ENCODE measurements at places on chromosomes 2 and 18.

- DNase-seq = no peak
These were observed 597.3 kb upstream of the PIK3C3 start for GRCh38 chr18:41357708-41358107.

DNA sequence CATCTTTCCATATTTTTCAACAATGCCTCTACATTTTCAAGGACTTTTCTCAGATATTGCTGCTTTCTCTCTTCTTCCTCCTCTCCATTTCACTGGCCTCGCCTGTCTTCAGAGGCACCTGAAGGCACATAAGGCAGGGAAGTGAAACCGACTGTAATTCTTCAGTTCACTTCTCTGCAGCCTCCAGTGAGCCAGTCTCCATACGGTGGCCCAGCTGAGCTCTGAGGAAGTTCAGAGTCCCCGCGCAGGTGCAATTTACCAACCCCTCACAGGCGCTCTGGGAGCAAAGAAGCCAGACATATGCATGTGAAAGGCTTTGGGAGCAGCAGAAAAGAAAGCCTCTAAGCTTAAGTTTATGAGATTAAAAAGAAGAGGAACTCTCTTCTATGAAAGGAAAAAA lies 12.4 kb downstream of the KLHL14 start:
- DNase-seq = no peak

- DNase-seq = no peak
These were observed 41.0 kb upstream of the REEP1 start for GRCh38 chr2:86378469-86378868.

DNA sequence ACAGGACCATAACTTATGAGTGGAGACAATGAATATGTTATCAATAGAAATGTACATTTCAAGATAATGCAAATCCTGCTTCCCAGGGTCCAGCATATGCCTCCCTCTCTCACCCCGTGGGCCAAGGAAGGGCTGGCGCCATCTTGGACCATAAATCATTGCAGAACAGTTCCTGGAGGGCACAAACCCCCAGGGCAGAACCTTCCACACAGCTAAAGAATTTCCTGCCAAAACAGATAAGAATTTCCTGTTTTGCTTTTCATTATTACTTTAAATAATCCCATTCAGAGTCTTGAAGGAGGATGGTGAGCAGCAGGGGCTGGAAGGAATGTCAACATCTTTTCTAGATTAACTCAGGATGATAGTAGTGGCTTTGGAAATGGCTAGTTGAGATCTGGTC lies 53.7 kb downstream of the EHD3 start:
- DNase-seq = no peak

DNA sequence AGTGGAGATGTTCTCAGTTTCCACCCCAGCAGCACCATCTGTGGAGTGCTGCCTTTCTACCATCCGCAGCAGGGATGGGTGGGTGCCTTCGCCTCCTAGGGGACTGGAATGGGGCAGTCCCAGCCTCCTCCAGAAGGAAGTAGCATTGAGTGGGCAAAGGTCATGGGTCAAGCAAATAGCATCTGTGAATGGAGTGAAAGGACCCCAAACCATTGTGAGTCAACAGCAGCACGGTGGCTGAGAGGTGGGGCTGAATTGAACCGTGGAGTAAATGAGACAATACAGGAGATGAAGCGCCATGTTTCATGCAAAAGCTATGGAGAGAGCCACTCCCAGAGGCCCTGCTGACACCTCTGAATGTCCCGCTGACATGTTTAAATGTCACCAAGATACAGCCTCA lies 9.7 kb downstream of the GPR55 start:
- no peak for DNase-seq

GRCh38 chr18:8745355-8746014 lies 40.1 kb downstream of the MTCL1 start:
- no peak for DNase-seq

DNA sequence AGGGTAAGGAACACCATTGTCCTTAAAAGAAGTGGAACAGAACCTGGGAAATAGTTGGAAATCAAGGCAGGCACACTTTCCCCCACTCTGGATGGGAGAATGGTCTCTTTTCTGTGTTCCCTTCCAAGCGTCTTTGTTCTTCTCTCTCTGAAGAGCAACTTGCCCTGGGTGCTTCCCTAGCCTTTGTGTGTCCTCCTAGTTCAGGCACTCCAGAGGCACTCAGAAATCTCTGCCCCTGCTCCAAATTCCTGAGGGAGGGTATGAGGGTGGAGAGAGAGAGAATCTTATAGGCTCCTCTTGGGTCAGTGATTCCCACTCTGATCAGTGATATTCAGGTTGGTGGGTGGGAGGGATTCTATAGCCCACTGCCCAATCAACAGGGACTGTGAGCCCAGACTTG lies 8.8 kb upstream of the SIX2 start:
- DNase-seq = no peak

DNA sequence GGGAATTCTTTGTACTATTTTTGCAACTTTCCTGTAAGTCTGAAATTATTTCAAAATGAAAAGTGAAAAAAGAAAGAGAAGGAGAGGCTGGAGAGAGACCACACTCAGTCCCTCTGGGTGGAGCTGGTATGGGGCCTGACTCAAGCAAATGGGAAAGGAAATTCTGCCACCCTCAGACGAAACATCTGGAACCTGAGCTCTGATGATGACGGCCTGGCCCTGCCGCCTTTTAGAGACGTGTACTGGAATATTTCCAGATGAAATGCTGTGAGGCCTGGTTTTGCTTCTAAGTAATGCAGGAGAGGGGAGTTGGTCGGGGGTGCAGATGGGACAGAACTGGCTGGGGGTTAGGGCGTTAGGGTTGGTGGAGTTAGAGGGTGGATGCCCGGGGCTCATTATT lies 57.4 kb upstream of the GLI2 start:
- DNase-seq = no peak

DNA sequence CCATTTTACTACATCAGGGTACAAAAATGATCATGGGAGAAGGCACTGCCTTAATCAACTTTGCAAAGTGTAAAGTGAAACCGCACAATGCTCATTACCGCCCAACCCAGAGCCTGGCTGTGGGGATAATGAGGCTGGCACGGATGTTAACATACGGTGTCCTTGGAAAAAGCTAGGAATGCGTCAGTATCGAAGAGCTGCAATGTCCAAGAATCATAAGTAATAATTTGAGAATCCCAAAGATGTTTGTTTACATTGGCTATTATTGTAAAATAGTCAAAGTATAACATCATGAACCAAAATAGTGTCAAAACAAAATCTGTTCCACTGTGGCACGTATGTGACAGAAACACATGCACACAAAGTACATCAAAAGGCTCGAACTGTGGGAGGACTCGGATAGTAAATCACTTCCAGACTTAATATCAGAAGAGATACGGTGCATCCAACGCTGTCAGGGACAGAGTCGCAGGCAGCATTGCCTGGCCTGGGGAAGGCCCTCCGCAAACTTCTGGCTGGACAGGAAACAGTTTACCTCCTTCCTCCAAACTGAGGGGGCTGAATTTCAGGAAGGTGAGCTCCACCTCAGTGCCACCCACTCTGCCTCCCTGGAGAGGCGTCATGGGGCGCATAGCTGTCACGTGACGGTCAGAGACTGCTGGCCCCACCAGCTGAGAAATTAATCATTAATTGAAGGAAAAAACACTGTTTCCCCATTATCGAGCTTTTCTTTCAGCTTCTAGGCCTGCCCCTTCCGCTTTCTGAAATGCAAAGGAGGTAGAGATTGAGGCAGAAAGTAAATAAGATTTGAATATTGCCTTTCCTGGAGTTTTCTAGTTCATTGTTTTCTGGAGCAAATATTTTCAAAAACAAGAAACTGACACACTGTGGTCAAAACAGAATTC lies 1.8 kb upstream of the ID2 start:
- no peak for DNase-seq

DNA sequence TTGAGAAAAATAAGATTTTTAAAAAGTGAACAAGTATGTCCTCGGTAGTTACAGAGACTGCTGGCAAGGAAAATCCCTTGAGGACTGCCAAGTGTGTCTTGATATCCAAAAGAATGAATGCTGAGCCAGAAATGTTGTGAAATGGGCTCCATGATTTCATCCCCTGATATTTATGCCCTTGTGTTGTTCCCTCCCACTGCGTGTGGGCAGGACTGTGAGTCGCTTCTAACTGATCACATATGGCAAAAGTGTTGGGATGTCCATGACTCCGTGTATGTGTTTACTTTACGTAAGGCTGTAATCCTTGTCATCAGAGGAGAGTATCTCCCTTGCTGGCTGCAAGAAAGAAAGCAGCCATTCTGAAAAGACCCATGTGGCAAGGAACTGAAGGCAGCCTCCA lies 285.1 kb downstream of the SS18 start:
- no peak for DNase-seq

- DNase-seq = no peak
These were observed 204.0 kb upstream of the ID2 start for GRCh38 chr2:8477552-8478470.

GRCh38 chr2:164371916-164372315 lies 249.4 kb downstream of the GRB14 start:
- DNase-seq = no peak

DNA sequence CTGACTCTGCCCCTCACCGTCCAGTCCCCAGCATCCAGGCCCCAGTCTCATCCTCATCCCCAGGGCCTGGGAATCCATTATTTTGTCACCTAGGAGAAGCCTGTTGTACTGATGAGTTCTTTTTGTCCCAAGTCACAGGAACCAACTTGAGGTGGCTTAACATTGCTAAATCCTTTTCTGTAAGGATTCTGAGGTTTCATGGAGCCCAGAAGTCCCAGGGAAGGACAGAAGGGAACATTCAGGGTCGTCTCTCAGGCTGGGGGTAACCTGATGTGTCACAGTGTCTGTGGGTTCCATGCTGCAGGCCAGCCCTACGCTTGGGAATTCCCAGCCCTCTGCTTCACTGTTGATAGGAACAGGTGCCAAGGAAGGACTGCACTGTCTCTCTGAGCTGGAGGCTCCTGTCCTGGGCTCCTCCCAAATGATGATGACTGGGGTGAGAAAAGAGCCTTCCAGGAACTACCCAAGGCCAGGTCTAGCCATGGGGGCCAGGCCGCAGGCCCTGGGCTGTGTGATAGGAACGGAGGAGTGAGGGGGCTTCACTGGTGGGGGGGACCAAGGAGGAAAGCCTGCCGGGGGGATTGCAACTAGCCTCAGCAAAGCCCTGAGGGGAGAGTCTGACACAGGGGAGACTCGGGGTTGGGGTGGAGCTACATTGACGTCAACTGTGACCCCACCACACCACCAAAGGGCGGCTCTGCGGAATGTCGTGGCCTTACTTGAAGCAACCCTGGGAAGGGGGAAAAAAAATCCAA lies 145.7 kb downstream of the SMAD7 start:
- DNase-seq = no peak

GRCh38 chr18:13730481-13730880 lies 4.0 kb downstream of the RNMT start:
- DNase-seq = no peak

GRCh38 chr18:51091270-51091669 lies 61.3 kb downstream of the SMAD4 start:
- DNase-seq = no peak

DNA sequence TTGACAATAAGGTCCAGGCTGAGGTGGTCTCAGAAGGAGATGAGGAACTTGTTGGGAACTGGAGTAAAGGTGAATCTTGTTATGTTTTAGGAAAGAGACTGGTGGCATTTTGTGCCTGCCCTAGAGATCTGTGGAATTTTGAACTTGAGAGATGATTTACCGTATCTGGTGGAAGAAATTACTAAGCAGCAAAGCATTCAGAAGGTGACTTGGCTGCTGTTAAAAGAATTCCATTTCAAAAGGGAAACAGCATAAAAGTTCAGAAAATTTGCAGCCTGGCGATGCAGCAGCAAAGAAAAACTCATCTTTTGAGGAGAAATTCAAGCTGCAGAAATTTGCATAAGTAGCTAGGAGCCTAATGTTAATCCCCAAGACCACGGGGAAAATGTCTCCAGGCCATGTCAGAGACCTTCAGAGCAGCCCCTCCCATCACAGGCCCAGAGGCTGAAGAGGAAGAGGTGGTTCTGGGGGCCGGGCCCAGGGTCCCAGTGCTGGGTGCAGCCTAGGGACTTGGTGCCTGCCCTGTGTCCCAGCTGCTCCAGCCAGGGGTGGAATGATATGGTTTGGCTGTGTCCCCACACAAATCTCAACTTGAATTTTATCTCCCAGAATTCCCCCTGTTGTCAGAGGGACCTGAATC lies 73.5 kb downstream of the FIGN start:
- no peak for DNase-seq

GRCh38 chr18:47296462-47296861 lies 45.0 kb upstream of the SKOR2 start:
- no peak for DNase-seq

DNA sequence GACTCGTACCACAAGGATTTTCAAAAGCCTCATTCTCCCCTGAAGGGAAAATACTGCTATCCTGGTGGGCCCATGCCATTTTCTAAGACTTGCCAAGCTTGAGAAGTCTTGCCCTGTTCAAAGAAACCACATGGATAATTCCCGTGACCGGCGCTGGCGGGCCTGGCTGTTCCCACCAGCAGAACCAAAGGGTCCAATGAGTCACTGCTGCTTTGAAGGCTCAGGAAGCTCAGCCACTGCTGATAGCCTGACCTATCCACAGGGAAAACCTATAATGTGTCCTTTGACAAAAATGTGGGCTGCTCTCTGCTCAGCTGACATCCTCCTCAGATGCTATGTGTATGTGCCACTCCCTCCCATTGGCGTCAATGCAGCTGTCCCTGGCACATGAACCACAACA lies 137.9 kb upstream of the RAB12 start:
- DNase-seq = no peak

All from stimulated activated CD4-positive, alpha-beta T cell treated with anti-CD3 and anti-CD28 coated beads, Interleukin-4, amount 100 ng/mL, for 24 hours (primary cell).